Suprapubic skin (tissue), 4 donors: ENCODE measurements at places on chromosomes 6 and 20. TPM values are rescaled to one million over a fixed set of nuclear protein-coding genes. Genes with fewer than 3 reads are reported as not detected.

The TNF gene
- 5.3 TPM for total RNA-seq

The LY6G6F gene
- total RNA-seq = not detected

The RIPPLY2 gene
- total RNA-seq = not detected

The GRM1 gene
- 0.48 TPM for total RNA-seq

The RPL7L1 gene
- total RNA-seq = 94.2 TPM

The PAX1 gene
- 0.08 TPM for total RNA-seq

The GATA5 gene
- total RNA-seq = 1.4 TPM

The PBOV1 gene
- not detected for total RNA-seq

DNA sequence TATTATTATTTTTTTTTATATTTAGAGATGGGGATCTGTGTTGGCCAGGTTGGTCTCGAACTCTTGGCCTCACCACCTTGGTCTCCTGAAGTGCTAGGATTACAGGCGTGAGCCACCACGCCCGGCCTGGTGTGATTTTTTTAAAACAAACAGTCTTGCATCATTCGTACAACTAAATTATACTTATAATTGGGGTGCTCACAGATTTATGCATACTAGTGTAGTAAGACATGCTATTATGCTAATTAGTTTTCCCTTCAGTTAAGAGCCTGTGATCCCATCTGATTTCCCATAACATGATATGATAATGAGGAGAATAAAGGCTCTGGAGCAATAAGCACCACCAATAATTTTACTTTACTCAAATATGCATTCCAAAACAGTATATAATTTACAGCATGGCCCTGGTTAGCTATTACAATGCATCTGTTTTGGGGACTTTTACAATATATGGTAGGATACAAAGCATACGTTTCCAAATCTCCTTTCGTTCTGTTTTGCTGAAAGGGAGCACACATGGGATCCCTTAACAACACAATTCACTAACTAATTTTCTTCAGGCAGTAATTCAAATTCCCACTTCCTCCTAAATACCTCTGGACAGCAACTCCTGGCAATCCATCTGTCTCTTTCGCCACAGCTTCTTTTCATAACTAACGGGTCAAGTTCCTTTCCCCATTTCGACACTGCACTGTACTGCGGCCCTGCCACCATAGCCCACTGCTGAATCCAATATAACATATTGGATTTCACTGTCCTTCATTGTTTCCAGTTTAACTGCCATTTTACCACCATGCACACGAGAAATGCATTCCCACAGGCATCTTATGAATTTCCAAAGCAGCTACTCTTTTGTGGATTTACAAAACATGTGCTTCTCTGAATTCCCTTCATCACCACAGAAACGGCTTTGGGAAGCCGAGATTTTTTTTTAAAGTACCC, 1.7 kb downstream of the NUDT3 start:
- H3K4me1 ChIP-seq = peaks cover 37% of the 10 kb centered on the region
- H3K36me3 ChIP-seq = no peaks in the 10 kb centered on the region
- H3K27ac ChIP-seq = peak overlapping the region; percentile 89
- H3K4me3 ChIP-seq = peak overlapping the region; percentile 73
- peak; percentile 66 for DNase-seq
- H3K27me3 ChIP-seq = no peaks in the 10 kb centered on the region

DNA sequence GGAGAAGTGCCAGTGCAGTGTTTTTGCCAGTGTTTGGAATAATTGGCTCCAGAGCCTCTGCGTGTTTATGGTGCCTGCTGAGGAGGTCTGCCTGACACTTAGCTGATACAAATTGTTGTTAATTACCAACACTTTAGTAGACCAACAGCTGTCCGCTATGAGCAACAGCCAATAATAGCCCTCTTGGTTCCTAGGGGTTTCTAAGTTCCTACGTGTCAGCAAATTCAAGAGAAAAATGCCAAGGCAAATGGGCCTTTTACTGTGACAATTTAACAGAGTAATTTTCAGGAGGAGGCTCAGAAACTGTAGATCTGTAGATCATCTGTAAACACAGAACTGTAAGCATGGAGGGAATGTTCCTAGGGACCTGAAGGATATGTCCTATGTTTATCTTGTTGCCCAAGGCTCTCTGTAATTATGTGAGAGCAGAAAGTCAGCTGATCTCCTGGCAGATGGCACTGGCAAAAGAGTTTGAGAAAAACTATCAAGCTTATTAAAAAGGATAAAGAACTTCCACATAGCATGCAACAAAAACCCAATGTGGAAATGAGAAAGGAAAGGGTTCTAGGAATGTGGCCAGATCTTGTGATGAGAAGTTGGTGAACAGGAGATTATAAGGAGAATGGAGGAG, 157.7 kb downstream of the GJA1 start:
- H3K4me3 ChIP-seq = no peak overlapping the region
- DNase-seq = no peak
- H3K36me3 ChIP-seq = no peaks in the 10 kb centered on the region
- peaks cover 45% of the 10 kb centered on the region for H3K4me1 ChIP-seq
- peak overlapping the region; percentile 70 for H3K27ac ChIP-seq
- no peaks in the 10 kb centered on the region for H3K27me3 ChIP-seq

GRCh38 chr6:136897071-136897470, 25.0 kb upstream of the SLC35D3 start:
- peaks cover 31% of the 10 kb centered on the region for H3K36me3 ChIP-seq
- H3K4me1 ChIP-seq = no peaks in the 10 kb centered on the region
- DNase-seq = no peak
- no peaks in the 10 kb centered on the region for H3K27me3 ChIP-seq
- H3K27ac ChIP-seq = no peak overlapping the region
- no peak overlapping the region for H3K4me3 ChIP-seq

DNA sequence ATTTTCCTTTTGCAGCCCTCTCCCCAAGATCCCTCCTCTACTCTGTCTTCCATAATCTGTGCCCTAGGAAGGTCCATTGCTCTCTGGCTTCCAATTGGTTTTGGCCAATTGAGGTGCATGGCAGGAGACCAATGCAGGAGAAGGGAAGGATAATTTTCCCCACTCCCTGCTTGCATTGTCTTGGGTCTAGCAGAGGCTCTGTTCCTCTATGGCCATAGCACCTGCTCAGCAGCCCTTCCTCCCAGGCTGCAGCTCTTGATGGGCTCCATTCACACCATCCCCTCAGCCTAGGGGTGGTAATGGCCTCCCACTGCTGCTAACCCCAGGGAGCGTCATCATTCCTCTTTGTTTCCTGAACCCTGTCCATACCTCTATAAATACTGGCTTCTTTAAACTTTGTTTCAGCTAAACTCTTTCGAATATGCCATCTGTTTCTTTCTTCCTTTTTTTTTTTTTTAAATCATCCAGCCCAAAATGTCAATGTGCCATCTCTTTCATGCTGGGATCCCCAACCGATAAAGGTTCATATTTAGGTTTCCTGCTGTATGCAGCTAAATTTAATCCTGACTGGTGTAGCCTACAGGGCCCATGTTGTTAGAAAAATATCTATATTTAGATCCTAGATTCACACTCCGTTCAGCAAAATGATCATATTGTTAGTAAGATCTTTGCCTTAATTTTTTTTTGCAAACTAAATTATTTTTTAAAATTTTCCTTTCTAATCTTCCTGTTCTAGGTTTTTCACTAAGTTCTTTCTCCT, 63.8 kb downstream of the HECA start:
- DNase-seq = no peak
- no peaks in the 10 kb centered on the region for H3K27me3 ChIP-seq
- H3K4me1 ChIP-seq = peaks cover 2% of the 10 kb centered on the region
- H3K4me3 ChIP-seq = no peak overlapping the region
- H3K36me3 ChIP-seq = no peaks in the 10 kb centered on the region
- H3K27ac ChIP-seq = no peak overlapping the region

GRCh38 chr6:157769776-157770426, 53.1 kb upstream of the SNX9 start:
- H3K4me3 ChIP-seq = no peak overlapping the region
- no peak overlapping the region for H3K27ac ChIP-seq
- DNase-seq = no peak
- H3K36me3 ChIP-seq = no peaks in the 10 kb centered on the region

DNA sequence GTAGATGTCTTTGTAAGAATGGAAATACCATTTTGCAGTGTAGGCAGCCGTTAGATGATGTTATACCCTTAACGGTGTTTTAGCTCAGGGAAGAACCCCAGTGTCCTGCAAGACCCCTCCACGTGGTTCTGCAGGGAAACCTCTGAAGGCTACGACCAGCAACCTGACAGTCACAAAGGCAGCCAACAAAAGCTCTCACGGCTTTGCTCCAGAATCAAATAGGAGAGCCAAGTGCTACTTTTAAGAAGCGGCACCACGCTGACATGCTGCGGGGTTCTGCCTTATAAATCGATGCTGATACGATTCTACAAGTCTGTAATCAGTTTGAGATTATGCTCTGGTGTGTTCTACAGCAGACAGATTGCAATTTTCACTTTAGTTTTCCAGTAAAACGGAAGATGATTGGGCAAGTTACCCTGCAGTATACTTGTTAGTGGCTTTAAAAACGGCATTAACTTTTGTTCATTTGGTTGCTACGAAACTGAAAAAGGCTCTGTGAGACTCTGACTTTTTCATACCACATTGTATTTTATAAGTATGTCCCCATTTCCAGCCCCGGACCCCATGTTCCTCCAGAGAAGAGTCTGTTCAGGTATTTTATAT, 312.9 kb downstream of the SAMD5 start:
- H3K36me3 ChIP-seq = no peaks in the 10 kb centered on the region
- H3K4me1 ChIP-seq = no peaks in the 10 kb centered on the region
- no peaks in the 10 kb centered on the region for H3K27me3 ChIP-seq
- H3K27ac ChIP-seq = no peak overlapping the region
- no peak overlapping the region for H3K4me3 ChIP-seq

DNA sequence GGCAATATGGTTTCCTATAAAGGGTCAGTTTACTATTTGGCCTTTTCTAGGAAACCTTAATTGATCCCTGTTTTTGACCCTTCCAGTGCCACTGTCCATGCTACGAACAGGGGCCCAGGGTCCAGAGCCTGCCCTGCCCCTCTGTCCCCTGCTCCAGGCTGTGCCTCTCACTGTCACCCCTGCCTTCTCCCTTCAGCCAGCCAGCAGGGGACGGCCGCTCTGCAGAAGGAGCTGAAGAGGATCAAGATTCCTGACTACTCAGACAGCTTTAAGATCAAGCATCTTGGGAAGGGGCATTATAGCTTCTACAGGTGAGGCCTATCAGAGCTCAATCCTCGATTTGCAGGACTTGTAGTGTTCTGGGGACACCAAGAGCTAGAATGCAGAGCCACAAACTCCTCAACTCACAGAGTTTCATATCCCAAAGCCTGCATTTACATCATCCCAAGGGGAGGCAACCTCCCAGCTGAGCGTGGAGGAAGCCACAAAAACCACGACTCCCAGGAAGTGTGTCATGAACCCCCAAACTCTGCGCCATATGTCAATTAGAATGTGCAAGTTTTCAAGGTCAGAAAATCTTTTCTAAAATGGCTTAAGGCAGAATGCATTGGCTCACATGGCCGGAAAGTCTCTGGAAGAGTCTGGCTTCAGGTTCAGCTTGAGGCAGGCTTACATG, 3.6 kb downstream of the BPI start:
- H3K27ac ChIP-seq = no peak overlapping the region
- no peaks in the 10 kb centered on the region for H3K36me3 ChIP-seq
- no peak overlapping the region for H3K4me3 ChIP-seq
- DNase-seq = no peak

GRCh38 chr6:118569498-118569897, 21.4 kb downstream of the PLN start:
- H3K4me1 ChIP-seq = peaks cover 6% of the 10 kb centered on the region
- H3K27ac ChIP-seq = no peak overlapping the region
- no peak overlapping the region for H3K4me3 ChIP-seq
- H3K27me3 ChIP-seq = no peaks in the 10 kb centered on the region
- H3K36me3 ChIP-seq = no peaks in the 10 kb centered on the region

GRCh38 chr6:111740506-111740905, 132.7 kb downstream of the FYN start:
- no peak overlapping the region for H3K4me3 ChIP-seq
- H3K27ac ChIP-seq = no peak overlapping the region
- no peaks in the 10 kb centered on the region for H3K36me3 ChIP-seq

DNA sequence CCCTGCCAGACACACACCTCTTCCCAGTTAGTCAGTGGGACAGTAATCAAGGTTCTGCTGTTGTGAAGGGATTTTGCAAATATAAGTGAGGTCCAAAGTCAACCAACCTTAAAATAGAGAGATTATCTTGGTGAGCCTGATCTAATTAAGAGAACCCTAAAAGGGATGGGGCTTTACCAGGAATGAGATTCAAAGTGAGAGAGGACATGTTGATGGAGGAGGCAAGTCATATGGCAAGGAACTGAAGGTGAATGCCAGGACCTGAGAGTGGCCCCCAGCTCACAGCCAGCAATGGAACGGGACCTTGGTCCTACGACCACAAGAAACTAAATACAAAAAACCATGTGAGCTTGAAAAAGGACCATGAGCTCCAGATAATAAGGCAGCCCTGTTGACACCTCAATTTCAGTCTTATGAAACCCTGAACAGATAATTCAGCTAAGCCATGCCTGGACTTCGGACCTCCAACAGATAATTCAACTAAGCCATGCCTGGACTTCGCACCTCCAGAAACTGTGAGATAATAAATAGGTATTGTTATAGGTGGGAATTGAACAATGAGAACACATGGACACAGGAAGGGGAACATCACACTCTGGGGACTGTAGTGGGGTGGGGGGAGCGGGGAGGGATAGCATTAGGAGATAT, 253.4 kb downstream of the GMPR start:
- no peak for DNase-seq
- H3K27ac ChIP-seq = no peak overlapping the region
- H3K27me3 ChIP-seq = no peaks in the 10 kb centered on the region
- no peaks in the 10 kb centered on the region for H3K36me3 ChIP-seq
- H3K4me3 ChIP-seq = no peak overlapping the region

DNA sequence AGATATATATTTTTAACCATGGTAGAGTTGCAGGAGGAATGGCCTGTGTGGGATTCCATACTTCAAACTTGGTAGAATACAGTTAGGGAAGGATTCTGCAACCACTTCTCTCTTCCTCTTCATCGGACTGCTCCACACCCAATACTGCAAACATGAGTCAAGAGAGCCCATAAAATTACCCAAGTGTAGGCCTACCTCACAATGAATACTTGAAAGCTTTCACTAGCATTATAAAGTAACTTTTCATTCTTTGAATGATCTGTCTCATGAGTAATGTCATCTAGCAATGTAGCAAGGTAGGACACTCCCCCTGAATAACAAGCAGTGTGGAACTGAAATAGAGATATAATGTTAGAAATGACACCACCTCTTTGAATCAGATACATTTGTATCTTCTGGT, 79.4 kb downstream of the FOXC1 start:
- no peaks in the 10 kb centered on the region for H3K36me3 ChIP-seq
- no peak overlapping the region for H3K4me3 ChIP-seq
- peaks cover 21% of the 10 kb centered on the region for H3K4me1 ChIP-seq
- no peak overlapping the region for H3K27ac ChIP-seq
- DNase-seq = no peak

DNA sequence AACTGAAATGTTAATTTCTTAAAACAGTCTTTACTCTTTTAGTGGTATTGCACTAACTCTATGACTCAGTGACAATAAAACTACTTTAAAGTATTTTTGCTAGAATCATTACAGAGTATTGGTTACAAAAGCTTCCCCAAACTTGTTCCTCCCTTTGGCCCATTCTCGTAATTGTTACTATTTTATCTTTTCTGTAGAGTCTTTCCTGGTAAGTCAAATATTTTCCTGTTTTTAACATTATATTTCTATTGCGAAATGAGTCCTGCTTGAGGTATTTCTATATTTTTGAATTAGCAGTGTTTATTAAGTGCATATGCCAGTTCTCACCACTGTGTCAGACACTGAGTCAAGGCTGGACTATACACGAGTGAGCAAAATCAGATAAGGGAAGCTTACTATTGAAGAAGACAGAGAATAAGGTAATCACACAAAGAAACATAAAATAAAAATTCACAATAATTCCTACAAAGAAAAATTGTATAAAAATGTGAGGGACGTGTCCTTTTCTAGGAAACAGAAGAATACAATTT, 970.5 kb downstream of the EYS start:
- no peak overlapping the region for H3K4me3 ChIP-seq
- no peaks in the 10 kb centered on the region for H3K36me3 ChIP-seq
- no peak overlapping the region for H3K27ac ChIP-seq
- DNase-seq = no peak
- H3K27me3 ChIP-seq = no peaks in the 10 kb centered on the region
